ENCODE measurements at places on chromosomes 2 and 18.

DNA sequence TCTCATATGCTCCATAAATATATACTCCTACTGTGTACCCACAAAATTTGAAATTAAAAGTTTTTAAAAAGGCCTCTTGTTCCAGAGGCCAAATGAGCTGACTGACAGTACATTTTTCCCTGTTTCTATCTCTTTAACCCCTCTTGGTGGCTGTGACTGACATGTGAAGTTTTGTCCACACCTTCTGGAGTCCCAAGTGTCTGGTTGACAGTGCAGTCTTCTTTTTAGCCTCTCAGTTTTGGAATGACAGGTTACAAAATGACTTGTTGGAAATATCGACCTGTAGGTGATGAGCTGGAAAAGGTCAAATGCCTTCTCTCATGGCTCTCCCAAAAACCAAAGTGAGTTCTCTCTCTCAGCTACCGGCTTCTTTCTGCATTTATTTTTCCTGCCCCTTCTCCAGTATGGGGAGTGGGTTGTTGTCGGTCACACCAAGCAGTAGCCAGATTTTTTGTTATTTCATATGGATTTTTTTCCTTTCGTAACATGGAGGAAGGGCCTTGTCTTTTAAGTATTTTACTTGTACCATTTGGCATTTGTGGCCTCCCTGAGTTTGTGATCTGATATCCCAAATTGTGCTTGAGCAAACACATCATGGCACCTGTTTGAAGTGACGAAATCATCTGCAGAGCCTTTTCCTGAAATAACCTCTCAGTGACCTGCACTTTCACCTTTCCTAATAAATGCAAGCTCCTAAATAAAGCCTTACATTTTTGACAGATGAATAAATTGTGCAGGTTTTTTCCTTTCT, 143.9 kb downstream of the ESCO1 start:
- no peak for DNase-seq

- no peak for DNase-seq
These were observed 6.7 kb downstream of the SMARCAL1 start for GRCh38 chr2:216418981-216419380.

GRCh38 chr18:55695091-55695490, 107.1 kb upstream of the TCF4 start:
- peak; percentile 22 for DNase-seq

DNA sequence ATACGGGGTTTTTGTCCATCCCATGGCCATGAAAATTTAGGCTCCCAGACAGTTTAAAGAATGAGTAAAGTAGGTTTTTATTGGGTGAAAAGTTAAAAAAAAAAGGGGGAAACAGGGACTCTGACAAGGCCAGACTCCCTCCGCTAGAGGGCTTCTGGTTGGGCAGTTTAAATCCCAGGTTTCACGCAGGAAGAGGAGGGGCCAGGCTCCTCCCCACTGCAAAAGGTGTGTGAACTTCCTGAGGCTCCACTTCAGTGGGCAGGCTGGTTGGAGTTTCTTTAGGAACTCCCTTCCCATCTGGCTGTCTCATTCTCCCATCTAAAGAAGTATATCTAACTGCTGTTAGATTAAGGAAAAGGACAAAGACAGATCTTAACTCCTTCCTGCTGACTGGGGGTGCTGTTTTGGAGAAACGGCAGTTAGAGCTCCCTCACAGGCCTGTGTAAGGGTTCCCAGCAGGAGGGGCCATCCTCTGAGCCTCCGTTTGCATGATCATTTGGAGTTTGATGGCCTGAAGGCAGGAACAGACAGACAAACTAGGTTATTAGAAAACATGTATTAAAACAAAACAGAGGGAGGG, 1160.7 kb downstream of the CNTNAP5 start:
- no peak for DNase-seq

GRCh38 chr2:175575346-175576258, 394.1 kb upstream of the ATP5MC3 start:
- no peak for DNase-seq

- DNase-seq = no peak
These were observed 73.6 kb downstream of the EN1 start for GRCh38 chr2:118773826-118774225.

GRCh38 chr18:2906704-2907549, 60.1 kb downstream of the EMILIN2 start:
- DNase-seq = no peak

DNA sequence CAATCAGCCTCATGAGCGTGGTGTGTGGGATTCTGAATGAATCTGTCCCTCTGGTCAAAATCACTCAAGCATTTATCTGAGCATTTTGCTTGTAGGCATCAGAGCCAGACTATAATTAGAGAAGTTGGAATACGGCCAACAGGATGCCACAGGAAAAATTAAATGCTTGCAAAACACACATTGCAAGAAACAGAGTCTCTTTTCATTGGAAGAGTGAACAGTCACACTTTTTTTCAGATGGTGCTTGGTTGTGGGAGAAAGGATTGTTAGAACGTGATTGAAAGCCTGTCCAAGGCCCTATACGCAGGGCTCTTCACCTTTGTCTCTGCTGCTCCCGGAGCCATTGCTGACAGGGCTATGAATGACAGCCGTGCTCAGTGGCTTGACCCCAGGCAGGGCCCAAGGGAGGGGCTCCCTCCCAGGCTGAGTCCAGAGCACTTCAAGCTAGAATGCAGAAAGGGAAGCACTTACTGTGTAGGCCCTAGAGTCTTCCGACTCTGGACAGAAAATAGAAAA, 59.8 kb downstream of the SNTG2 start:
- no peak for DNase-seq

DNA sequence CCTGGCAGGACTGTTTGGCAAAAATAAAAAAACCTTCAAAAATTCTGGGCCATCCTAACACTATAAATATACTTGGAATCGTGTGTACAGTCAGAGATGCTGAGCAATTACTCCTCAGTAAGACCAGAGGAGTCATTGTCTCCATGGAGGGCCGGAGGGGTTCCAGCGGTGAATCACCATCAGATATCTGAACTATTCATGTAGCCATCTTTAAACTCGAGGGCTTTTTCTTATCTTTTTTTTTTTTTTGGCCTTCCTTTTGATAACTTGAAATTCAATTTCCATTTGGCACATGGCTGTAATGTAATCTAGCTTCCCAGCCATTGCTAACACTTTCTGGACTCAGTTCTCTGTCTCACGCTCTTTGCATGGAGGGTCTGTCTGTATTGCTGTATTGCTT, 7.4 kb upstream of the FHL2 start:
- DNase-seq = peak; percentile 79

DNA sequence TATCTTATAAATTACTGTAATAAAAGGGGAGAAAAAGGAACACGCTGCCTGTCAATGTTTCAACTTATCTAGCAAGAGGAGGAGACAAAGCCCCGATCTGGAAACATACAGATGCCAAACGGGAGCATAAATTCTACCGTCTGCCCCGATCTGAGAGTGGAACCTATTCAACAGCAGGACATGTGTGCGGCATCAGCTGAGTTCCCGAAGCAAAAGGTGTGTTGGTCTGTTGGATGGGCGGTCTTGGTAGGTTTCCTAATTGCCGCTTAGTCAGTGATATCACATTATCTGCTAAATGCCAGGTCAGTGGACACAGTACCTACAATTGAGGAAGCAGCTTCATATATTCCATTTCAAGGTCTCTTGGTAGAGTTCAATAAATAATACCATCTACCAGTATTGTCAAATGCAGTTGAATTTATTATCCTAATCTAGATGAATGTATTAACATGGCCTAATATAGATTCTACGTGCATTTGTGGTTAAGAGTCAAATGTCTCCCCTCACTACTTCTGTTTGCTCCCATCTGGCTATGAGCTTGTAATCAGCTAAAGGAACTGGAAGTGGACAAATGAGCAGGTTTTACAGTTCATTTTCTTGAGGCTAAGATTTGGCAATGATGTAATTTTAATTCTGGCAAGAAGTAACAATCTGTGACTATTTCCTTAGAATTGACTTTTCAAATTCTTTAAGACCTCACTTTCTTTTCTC, 219.0 kb downstream of the ZNF521 start:
- no peak for DNase-seq

DNA sequence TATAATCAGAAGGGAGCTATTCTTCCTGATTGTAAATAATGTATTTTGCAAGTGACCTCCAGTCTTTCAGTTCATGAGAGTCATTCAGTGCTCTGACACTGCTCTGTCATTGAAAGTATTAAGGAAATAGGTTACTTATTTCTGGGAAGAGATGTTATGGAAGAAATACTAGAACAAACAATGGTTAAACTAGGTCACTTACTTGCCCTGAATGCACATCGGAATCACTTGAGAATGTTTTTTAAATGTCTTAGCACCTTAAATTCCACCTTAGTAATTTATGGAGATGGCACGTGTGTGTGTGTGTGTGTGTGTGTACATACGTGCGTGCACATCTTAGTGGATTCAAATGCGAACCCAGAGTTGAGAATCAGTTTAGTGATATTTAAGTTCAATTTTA, 126.6 kb upstream of the KCNH7 start:
- DNase-seq = no peak

GRCh38 chr2:231360881-231361371, 34.6 kb upstream of the B3GNT7 start:
- DNase-seq = no peak

DNA sequence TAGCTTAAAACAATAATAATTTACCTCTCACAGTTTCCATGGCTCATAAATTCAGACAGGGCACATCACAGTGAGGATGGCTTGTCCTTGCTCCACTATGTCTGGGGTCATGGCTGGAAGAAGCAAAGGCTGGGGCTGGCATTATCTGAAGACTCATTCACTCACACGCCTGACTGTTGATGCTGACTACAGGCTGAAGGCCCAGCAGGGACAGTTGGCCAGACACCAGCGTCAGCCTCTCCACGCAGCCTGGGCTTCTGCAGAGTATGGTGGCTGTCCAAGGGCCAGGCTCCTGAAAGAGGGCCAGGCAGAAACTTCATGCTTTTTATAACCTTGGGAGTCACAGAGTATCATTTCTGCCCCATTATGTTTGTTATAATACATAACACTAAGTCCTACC, 33.4 kb downstream of the YPEL5 start:
- no peak for DNase-seq

- DNase-seq = peak; percentile 50
These were observed 5.5 kb downstream of the SYT4 start for GRCh38 chr18:43271593-43272432.

- DNase-seq = no peak
These were observed 383.0 kb upstream of the SMIM21 start for GRCh38 chr18:75810516-75810915.

DNA sequence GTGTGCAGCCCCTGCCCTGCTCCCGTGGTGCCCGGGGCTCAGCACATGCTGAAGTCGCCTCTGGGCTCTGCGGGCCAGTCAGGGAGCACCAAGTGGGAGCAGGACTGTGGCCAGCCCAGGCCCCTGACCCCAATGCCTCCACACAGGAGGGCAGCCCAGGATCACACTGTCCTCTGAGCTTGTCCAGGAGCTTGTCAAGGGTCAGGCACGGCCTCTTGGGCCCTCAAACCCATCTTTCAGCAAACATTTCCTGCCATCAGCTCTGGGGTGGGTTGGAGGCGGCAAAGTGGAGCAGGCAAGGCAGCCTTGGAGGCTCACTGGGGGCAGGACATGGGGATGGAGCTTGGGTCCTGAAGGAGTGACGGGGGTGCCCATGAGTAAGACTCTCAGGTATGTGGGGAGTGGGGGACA, 10.3 kb downstream of the SNED1 start:
- DNase-seq = no peak

DNA sequence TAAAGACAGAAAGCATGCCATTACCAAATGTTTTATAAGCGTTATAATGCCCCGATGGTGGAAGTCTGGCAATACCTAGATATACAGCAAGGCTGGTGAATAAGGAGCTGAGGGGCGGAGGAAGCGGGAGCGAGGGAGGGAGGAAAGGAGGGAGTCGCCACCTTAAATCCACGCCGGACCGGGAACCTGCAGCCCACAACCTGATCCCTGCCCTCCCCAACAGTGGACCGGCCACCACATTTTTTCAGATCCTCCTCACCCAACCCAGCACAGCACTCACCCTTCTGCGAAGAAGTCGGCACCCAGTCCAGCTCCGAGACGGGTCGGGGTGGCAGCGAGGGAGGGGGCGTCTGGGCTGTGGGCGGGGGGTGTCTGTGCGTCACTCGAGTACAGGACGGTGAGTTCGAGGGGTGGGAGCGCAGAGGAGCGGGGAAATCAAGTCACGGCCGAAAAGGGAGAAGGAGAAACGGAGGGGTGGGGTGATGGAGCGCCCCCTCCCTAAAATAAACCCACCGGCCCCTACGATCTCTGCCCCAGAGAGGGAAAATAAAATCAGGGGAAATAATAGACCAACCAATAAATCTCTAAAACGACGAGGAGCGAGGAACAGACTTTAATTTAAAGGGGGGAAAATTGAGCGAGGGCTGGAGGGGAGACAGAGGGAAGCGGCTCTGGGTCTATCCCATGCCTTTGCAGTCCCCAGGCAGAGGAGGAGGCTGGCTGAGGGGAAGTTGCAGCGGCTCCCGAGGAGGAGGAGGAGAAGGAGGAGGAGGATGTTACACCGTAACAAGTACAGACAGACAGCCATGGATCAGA, 96.5 kb upstream of the SERTAD2 start:
- peak; percentile 46 for DNase-seq

GRCh38 chr2:240179941-240180666, 39.6 kb upstream of the OTOS start:
- no peak for DNase-seq

DNA sequence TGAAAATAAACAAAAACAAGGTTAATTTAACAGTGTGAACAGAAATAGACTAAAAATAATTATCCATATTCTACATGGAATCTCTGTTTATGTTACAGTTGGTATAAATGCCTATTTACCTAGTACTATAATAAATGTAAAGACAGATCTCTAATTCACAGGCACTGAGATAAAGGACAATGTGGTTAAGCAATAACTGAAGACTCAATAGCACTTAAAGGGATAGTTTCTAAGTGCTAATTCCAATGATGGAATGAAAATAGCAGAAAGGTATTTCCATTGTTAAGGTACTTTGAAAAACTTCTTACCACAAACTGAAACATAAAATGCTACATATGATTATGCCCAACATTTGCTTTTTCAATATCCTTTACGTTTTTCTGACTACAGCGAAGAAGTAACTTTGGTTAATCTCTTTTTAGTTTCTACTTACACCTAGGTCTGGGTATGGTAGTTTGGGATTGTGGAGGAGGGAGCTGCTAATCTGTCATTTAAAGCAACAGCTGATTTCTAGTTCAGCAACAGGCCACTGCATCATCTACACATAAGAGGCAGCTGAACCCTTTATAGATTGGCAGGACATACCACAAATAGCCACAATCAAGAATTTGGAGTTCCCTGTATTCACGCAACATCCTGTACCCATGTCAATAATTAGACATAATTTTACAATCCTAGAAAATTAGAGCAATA, 27.2 kb downstream of the MAP4K3 start:
- no peak for DNase-seq

- DNase-seq = peak; percentile 77
These were observed 9.6 kb downstream of the SERPINB8 start for GRCh38 chr18:63979409-63979920.

DNA sequence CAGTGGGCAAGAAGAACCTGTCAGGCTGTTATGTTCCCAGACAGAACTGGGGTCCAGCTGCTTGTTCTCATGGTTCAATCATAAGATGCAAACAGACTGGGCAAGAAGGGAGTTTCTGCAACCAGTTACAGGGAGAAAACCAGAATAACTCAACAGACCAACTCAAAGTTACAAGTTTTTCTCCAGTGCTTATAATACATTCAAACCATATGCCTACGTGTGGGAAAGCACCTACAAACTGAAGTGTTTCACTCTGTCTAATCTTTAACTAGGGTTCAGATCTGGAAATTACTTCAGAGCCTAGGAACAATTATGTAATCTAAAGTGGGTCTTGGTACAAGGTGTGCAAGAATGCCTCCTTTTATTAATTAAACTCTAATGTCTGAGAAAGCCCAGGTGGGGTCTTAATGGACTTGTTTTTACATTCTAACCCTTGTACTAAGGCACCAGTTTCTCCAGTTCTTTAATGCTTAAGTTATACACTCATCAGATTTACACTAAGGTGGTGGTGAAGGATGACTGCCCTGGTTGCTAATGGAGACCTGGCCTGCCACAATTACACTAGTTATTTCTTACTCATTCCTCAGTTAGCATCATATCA, 951.9 kb downstream of the TSN start:
- DNase-seq = no peak

All from fibroblast of upper back skin (primary cell).